Hematopoietic multipotent progenitor cell (in vitro differentiated cells): ENCODE measurements at places on chromosomes 2 and 18.
A peak's percentile ranks its signal among the peaks of the same experiment; 100 is the strongest.

GRCh38 chr2:78162202-78162601, 640.0 kb upstream of the LRRTM4 start:
- DNase-seq = no peak

- no peak for DNase-seq
These were observed 771.5 kb downstream of the GALR1 start for GRCh38 chr18:78021196-78021595.

DNA sequence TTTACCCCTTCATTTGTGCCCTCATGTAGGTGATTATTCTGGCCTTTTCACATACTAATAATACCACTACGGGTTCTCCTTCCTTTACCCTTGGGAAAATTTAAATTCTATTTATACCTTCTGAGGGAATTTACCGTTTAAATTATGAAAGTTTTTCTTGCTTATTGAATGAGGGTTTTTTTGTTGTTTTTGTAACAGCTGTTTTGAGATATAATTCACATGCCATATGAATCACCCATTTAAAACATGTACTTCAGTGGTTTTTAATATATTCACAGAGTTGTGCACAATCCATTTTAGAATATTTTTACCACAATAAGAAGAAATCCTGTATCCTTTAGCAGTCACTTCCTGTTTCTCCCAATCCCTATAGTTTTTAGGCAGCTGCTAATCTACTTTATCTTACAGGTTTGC, 54.7 kb downstream of the EML4 start:
- no peak for DNase-seq

GRCh38 chr2:183259921-183260320, 135.7 kb downstream of the NUP35 start:
- DNase-seq = no peak

DNA sequence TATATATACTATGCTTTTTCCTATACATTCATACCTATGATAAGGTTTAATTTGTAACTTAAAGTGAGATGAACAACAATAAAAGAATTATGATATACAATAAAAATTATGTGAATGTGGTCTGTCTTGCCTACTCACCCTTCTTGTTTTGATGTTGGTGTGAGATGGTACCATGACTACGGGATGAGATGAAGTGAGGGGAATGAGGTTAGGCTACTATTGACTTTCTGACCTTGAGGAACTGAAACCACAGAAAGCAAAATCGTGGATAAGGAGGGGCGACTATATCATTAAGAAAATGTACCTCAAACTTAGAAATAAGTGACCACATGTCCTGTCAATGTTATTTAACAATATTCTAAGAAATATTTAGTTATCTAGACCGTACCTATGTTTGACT, 103.9 kb upstream of the PPP1CB start:
- no peak for DNase-seq

- no peak for DNase-seq
These were observed 446.2 kb downstream of the PIK3C3 start for GRCh38 chr18:42401131-42401673.

DNA sequence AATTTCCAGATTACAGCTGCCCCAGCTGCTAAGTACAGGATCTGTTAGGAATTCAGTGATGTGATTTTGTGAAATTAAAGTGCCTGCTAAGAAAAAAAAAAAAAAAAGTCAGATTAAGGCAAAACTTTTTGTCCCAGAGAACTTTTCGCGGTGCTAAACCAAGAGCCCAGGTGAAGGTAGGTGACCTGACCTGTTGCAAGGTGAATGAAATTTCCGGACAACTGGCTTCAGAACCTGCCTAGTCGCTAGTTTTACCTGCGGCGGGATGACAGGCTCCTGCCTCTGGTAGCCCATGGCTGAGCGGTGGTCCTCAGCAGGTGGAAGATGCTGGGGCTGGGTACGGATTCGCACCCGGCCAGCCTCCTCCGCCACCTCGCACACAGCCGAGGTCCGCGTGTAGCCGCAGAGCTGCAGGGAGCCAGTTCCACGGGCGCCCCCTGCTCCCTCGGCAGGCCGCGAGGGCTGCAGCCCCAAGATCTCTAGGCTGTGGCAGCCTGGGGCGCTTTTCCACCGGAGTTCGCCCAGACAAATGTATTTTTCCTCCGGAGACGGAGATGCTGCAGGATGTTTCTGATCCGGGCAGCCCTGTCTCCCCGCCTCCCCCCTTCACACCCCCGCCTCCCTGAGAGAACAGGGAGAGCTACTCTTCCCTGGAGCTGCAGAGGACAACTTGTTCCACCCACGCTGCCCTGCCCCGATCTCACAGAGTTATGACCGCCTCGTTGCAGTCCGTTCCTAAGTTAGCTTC, at the start of gene SLC38A11:
Gene SLC38A11 (minus strand): TSS at position 572 of the 748 bp plus-strand sequence. CDS start 278 bp downstream, at position 294.
- DNase-seq = no peak

- no peak for DNase-seq
These were observed 310.9 kb upstream of the COL3A1 start for GRCh38 chr2:188663301-188663700.

DNA sequence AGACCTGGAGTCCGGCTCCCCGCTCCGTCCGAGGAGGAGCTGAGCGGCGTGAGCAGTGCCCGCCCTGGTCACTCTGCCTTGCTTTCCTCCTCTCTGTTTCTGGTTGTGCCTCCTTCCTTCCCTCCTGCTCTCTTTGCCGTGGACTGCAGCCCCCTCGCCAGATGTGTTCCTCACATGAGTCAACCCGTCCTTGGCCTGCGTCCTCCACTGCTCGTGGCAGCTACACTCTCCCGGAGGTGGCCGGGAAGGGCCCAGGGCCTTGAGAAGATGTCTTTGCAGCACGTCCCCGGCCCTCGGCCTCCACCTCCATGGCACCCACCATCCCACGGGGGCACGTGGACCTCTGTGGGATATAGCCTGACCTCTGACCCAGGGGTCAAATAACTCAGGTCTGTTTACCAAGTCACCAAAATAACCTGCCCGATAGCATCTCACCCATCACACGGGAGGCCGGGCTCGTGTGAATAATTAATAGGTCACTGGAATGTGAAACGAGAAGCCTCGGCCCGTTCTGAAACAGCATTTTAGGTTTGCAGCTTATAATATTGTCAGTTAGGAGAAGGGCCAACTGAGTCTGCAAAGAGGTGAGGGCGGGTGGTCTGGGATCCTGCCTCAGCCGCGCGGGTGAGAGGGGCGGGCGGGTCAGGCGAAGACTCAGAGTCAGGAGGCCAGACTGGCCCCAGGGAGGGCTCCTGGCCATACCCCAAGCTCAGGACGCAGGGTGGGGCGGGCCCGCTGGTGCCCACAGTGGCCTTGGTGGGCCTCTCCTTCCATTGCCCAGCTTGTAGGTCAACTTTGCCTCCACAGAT, 42.6 kb downstream of the NFATC1 start:
- DNase-seq = no peak

GRCh38 chr2:88483200-88483599, 30.7 kb upstream of the FOXI3 start:
- DNase-seq = no peak

- no peak for DNase-seq
These were observed 687.3 kb downstream of the NRXN1 start for GRCh38 chr2:50344509-50345106.

DNA sequence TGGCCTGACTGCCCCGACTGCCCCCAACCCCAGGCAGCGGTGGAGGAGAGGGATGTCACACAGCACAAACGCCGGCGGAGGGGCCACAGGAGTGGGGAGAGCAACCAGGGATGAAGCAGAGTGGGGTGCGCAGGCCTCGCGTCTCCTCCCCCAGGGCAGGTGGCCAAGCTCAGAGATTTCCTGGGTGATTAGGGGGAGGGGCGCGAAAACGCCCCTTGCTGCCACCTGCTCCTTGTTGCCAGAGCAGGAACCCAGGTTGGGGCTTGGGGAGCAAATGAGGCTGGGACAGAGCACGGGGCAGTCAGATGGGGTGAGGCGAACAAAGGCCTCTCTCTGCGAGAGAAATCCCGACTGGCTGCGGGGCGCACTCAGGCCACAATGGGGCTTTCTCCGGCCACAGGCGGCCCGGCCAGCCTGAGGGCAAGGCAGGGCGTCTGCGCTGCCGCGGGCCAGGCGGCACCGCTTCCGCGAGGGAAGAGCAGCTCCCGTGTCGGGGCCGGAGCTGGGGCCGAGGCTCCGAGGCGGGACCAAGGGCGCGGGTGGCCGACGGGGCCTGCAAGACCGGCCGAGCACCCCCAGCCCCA, 11.5 kb downstream of the TEX44 start:
- no peak for DNase-seq

DNA sequence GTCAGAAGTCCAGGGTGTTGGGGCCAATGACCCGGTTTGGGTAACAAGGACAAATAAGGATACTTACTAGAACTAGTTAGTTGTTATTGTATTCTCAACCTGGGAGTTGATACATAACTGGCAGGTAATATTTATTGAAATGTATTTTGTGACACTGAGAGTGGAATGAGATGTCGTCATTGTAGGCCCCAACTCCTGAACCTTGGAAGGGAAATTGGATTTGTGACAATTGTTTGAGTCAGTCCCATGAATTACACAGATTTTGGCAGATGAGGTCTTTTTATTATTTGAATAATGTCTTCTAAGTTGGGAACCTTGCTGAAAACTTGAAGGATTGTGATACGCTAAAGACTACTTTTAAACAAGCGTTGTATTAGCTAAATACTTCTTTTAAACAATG, 5.1 kb downstream of the TIMM21 start:
- DNase-seq = no peak

- no peak for DNase-seq
These were observed 93.2 kb downstream of the MC4R start for GRCh38 chr18:60279391-60279790.

GRCh38 chr18:48418539-48419276, 9.5 kb upstream of the ZBTB7C start:
- DNase-seq = no peak

DNA sequence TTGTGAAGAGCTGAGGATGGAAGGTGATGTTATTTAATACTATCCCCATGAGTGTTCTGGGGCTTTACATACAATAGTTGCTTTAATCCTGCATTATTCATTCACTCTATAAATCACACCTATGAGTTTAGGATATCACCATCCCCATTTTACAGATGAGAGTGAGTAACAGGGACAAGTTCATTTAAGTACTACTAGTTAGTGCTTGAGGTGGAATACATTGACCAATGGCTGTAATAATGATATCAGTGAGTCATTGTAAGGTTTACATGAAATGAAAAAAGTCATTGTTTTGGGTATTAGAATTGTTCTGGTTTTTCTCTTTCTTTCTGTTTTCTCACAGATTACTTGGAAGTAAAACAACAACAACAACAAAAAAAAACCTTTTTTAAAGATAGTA, 42.5 kb downstream of the TANC1 start:
- no peak for DNase-seq

GRCh38 chr18:61953161-61953560, 60.4 kb upstream of the RNF152 start:
- DNase-seq = no peak

DNA sequence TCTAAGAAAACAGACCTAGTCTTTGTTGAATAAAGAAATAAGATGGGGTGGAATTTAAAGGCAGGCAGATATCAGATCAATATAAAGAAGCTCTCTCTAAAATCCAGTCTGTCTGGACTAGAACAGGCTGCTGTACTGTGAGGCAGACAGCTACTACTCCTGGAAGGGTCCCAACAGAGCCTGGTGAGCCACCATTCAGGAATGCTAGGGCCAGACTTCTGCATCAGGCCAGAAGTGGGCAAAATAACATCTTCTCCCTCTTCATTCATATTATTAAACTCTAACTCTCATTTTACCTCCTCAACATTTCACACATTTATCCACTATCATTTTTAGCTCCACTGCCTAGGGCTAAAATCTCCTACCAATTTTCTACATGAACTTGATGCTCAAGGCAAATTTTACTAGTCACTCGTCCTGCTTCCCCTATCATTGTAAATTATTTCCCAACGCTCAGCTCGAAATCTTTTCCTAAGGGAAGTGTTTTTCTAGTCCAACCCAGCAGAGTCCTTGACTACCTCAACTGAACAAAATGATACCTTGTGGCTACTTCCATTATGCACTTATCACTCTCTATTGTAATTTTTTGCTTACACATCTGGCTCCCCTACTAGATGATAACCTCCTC, 45.2 kb upstream of the GLS start:
- no peak for DNase-seq

- no peak for DNase-seq
These were observed 377.5 kb downstream of the OSR1 start for GRCh38 chr2:18980786-18981430.

- no peak for DNase-seq
These were observed 148.1 kb downstream of the DYSF start for GRCh38 chr2:71601136-71602114.

- DNase-seq = no peak
These were observed 571.2 kb upstream of the ZEB2 start for GRCh38 chr2:145090841-145091761.

DNA sequence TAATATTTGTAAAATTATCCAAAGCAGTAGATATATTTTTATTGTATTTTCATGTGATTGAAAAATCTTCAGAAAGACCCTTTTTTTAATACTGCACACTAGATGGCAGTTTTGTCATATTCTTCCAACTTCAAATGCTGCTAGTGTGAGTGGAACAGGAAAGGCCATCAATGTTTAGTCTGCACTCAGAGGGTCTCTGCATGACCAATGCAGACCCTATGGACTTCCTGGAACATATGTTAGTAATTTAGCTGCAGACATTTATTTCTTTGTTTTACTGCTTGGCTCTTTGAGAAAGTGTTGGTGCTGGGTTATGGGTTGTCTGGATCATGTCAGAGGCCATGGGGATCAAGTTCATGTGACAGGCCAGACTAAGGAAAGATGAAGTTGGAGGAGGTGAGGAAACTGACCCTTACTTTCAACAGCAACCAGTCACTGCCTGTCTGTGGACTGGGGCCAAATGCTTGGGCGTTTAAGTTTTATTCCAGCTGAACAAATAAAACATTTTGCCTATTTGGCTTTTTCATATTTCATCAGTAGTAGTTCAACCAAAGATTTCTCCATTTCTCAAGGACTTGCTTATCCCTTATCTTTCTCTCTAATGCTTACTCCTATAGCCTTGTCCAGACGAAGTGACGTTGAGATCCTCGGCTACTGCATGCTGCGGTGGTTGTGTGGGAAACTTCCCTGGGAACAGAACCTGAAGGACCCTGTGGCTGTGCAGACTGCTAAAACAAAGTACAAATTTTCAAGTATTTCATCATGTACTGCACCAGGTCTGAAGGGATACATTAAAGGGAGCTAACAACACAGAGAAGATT, 84.8 kb downstream of the VRK2 start:
- DNase-seq = peak; percentile 5

GRCh38 chr18:23450022-23450421, 3.1 kb upstream of the RIOK3 start:
- DNase-seq = no peak

GRCh38 chr2:147232225-147232669, 612.6 kb upstream of the ACVR2A start:
- no peak for DNase-seq

GRCh38 chr18:27707201-27707600, 469.7 kb downstream of the CDH2 start:
- no peak for DNase-seq

DNA sequence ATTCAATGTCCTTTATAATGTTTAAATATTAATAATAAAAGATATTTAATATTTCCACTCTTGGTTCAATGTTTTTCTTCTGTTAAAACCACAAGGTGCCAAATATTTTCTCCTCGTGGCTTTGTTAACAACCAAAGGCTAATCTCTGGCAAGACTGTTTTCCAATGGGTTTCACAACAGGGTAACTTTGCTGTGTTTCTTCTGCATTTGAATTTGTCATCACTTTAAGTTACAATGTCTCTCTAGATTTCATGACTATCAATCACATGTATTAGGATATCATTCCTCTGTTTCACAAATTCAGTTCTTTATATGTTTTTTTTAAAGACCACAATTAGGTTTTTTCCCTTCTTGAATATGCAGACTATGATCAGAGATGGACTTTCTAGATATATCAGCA, 469.8 kb upstream of the ACVR2A start:
- no peak for DNase-seq
